Aorta (tissue), 5 donors: ENCODE measurements at places on chromosomes 1 and 21.

- no peak for DNase-seq
These were observed 21.0 kb downstream of the KCND3 start for GRCh38 chr1:111968511-111968910.

- DNase-seq, result no peak
These were observed 63.4 kb downstream of the NTMT2 start for GRCh38 chr1:170209125-170209524.

DNA sequence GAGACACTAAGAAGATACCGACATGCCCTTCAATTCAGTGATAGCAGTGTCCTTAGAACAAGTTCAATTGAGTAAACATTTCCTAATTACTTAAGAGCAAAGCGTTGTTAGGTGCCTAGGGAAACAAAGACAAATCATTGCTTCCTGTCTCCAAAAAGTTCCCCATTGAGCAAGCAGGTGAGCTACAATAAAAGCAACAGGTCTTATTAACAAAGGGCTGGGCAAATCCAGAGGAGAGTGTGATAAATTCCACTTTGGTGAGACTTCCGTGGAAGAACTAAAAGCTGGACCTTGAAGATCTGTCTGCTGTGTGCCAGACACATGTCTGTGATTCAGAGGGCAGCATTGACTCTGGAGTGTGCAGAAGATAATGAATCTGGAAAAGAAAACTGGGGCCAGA is 1.9 kb upstream of the TUT4 start:
- no peak for DNase-seq

- DNase-seq, result no peak
These were observed 19.9 kb upstream of the EDN2 start for GRCh38 chr1:41504114-41505035.

GRCh38 chr1:109433322-109433721 is 7.1 kb upstream of the PSMA5 start:
- no peak for DNase-seq

- DNase-seq, result no peak
These were observed 42.8 kb downstream of the GFI1 start for GRCh38 chr1:92443893-92444292.

GRCh38 chr1:41108696-41109275 is 87.3 kb upstream of the SLFNL1 start:
- no peak for DNase-seq

DNA sequence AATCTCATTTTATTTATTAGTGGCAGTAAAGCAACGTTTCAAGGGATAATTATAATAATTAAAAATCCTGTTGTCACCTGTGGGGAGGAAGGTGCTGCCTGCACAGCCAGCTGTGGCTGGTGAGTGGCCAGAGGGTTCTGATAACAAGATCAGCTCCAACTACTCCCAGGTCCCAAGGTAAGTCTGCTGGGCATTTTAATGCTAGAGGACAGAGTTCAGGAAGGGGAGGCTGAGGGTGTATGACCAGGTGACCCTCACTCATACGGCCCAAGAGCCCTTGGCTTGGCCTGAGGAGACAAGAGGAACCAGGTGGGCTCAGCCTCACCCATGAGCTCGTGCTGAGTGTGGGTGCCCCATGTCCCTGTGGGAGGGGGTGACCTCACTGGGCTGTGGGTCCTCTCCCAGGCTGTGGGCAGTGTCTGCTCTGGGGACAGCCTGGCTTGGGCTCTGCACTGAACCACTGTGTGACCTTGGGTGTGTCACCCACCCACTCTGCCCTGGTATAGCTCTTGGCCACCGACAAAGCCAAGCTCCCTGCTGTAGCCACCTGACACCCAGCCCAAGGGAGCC is 223.8 kb downstream of the PTPRU start:
- DNase-seq, result no peak

GRCh38 chr1:213997038-213997771 is 9.4 kb downstream of the PROX1 start:
- DNase-seq, result no peak

DNA sequence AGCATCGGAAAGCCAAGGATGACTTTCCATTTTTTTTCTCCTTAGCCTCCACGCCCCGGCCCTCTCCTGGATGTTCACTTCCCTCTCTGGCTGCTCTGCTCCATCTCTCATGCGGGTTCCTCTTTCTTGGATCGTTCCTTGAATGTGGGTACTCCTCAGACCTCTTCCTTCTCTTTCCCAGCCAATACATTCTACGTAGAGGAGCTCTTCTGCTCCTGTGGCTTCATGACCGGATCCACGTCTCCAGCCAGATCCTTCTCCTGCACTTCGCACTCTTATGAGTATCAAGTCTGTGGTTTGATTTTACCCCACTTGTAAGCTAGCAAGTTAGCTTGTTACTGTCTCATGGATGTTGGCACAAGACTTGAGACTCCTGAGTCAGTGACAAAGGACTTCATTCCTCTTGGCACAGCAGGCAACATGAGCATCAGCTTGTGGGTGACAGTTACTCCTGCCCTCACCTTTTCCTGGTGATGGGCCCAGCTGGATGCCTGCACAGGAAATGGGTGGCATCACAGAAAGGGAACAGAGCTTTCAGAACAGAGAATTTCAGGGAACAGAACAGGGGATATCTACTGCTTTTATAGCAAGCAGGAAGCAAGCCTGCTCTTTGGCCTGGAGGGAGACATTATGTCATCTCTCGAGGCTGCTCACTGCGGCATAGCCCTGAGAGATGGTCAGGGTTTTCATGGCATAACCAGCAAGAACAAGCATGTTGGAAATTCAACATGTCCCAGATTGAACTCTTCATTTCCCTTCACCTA is 100.1 kb upstream of the KIF26B start:
- DNase-seq, result no peak

DNA sequence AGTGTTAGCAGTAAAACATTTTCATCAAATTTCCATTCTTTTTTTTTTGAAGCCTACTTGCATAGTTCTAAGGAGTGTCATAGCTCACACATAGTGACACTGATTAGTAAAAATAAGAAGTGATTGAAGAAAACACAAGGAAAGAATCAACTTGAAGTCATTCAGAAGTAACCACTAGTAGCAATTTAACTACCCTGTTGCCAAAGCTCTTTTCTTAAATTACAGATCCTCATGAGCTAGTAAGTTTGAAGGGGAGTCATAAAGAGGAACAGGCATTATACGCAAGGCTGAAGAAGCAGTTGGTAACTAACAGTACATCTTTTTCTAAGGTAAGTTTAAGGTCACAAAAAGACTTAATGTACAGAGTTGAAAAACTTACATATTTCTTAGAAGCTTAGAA is 332.2 kb downstream of the CHRM3 start:
- DNase-seq, result no peak
